ENCODE measurements at places on chromosomes 5 and 9. TPM values are rescaled to one million over a fixed set of nuclear protein-coding genes. Genes with fewer than 3 reads are reported as not detected.

GRCh38 chr9:111659691-111660090, 1.7 kb upstream of the GNG10 start:
- no peak for DNase-seq

GRCh38 chr5:158133369-158133768, 274.4 kb upstream of the CLINT1 start:
- DNase-seq = no peak

GRCh38 chr5:395156-395920, 47.6 kb upstream of the EXOC3 start:
- no peak for DNase-seq

- DNase-seq = no peak
These were observed 26.4 kb downstream of the FGF18 start for GRCh38 chr5:171445644-171446516.

GRCh38 chr5:60538955-60539866, 160.8 kb downstream of the DEPDC1B start:
- no peak for DNase-seq

DNA sequence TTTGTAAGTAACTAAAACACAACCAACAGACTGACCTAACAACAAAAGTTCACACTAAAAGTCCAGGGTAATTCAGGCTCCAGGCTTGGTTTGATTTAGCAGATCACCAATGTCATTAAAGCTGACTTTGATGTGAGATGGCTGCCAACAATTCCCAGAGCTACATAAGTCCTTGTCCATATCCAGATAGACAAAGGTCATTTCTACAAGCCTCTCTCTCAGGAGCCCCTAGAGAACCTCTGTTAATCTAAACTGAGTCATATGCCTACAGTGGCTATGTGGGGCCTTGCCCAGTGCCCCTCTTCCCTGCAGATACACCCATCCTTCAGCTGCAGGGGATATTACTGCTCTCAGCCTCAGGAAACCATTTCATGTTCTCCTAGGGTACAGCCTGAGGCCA, 18.2 kb upstream of the ANP32B start:
- no peak for DNase-seq

GRCh38 chr5:180209137-180209581, at the start of gene RASGEF1C:
RASGEF1C (minus strand) TSS chr5:180209211; CDS start chr5:180138052, 71,159 bp downstream.
- peak; percentile 84 for DNase-seq

- no peak for DNase-seq
These were observed 930.3 kb upstream of the C9orf72 start for GRCh38 chr9:28503573-28503972.

DNA sequence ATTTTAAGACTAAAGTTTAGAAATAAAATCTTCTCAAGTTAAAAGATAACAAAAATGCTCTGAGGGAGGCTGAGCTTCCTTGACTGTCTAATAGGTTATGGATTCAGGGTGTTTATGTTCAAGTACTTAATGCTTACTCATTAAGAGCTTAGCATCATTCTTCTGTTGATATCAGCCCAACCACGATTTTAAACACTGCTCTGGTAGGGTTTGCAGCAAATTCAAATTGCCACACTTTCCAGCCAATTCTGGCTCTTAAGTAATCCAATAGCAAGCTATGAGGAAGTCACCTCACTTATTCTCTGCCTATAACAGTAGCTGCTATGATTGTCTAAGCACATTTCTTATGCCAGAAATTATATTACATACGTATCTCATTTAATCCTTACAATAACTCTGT, 191.0 kb upstream of the KIF2A start:
- DNase-seq = no peak

DNA sequence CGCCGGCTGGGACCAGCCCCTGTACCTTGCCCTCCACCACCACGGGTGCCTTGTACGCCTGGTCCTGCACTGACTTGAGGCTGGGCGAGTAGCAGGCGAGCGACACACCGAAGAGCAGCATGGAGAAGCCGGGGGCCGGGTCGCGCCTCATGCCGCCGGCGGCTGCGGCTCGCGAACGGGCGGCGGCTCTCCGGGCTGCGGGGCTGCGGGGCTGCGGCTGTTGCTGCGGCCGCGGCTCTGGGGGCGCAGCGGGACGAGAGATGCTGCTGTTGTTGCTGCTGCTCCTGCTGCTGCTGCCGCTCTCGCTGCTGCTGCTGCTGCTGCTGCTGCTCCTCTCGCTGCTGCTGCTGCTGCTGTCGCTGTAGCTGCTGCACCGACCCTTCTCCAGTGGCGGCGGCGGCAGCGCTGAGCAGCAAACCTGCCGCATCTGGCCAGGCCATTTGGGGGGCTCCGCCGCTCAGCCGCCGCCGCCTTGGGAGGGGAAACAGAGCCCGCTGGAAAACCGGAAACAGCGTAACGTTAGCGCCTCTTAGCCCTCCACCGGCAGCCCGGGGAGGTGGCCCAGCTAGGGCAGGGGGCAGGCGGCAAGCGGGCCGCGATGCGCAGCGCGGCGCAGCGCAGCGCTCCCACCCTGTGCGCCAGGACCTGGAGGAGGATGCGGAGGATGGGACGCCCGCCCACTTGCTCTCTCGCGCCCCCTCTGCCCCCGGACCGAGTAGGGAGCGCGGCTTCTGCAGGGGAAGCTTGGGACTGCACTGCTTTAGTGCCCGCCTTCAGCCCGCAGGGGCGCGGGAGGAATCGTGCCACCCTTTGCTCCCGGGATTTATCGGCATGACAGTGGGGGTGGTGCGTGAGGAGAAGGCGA, at the start of gene NRG2:
NRG2 (minus strand) TSS at position 657 of the 865 bp plus-strand sequence.
- peak; percentile 69 for DNase-seq

DNA sequence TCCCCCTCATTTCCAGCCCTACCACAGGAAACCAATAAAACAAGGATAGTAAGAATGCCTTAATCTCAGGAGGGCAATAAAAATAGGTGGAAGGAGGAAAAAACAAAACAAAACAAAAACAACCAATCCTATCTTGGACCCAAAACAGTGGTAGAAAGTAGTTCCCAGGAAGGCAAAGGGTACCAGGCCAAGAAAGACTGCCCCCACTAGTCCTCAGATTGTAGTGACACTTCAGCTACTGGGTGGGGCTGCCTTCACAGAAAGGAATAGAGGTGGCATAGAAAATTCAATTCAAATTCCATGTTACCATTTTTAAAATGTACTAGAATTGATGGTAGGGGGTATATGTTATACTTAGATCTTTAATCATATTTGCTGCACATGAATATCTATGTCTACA, 59.3 kb downstream of the DPYSL3 start:
- no peak for DNase-seq

- DNase-seq = no peak
These were observed 189.6 kb downstream of the HSPA4 start for GRCh38 chr5:133241179-133242092.

- no peak for DNase-seq
These were observed 50.8 kb downstream of the WWC1 start for GRCh38 chr5:168342151-168342825.

RNF14 gene
- 33.9 TPM for total RNA-seq

ORM2 gene
- total RNA-seq = not detected

DNA sequence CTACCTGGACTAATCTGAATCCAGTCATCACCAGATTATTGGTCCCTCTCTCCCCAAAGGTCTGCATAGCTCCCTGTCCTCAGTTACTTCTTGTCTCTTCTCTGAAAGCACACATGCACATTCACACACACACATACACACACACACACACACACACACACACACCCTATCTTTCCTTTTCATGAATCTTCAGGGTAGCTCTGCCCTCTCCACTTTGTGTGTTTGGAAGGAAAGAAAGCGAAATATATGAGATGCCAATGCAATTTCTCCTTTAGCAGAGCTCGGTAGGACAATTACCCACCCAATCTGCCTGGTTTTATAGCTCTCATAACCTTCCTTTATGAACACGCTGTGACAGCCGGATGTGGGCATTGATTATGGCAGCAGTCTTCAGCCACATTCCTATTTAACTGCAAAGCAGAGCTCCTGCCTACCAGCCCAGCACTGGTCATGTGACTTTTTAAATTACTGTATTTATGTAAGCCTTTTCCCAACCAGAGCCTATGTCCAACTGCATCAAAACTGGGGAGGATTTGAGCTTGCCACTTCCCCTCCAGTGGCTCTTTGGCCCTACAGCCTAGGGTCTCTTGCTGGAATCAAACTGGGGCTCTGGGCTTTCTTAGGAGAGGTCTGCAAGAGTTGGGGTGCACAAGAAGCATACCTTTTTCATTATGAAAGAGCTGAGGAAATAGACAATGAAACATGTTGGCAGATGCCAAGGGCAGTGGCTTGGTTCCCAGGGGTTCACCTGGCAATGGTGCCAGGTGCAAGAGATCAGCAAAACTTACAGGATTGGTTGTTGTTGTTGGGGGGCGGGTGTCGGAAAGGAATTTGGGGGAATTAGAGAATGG, 20.8 kb upstream of the MATR3 start:
- DNase-seq = peak; percentile 37

DNA sequence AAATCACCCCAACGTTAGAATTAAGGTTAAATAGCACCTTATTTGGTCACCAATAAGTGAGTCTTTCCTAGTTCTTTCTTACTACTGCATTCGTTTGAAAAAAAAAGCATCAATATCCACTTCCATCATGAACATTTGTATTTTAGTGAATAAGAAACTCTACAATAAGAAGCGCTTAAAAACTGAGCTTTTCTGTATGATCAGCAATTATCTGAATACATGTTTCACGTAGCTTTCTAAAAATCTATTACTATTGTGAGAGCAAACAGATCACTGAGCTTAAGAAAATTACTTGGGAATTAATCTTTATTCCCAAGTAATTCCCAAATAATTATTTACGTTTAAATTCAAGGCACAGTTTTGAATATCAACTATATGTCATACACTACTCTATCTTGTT, 32.5 kb downstream of the ZDHHC21 start:
- DNase-seq = no peak

- no peak for DNase-seq
These were observed 101.2 kb downstream of the MSX2 start for GRCh38 chr5:174825587-174825986.

COL5A1 gene
- 0.86 TPM for total RNA-seq

- no peak for DNase-seq
These were observed 183.9 kb upstream of the PPP1R26 start for GRCh38 chr9:135295551-135296300.

MOB3B gene
- 3.6 TPM for total RNA-seq

DNA sequence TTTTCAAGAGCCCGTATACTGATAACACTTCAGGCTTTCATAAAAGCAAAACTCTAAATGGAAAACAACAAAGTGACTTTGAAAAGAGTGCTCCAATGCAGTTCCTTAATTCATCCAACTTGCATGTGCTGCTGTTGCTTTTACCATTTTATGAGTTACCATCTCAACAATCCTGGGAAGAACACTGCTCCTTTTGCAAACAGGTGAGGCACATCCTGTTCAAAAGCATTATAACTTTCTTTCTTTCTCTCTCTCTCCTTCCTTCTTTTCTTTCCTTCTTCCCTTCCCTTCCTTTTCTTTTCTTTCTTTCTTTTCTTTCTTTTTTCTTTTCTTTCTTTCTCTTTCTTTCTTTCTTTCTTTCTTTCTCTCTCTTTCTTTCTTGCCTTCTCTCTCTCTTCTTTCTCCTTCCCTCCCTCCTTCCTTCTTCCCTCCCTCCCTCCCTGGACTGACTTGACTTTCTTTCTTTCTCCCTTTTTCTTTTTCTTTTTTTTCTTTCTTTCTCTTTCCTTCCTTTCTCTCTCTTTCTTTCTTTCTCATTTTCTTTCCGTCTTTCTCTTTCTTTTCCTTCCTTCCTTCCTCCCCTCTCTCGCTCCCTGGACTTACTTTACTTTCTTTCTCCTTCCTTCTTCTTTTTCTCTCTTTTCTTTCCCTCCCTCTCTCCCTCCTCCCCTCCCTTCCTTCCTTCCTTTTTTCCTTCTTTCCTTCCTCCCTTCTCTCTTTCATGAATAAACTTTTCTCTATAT, 11.2 kb upstream of the PARP8 start:
- DNase-seq = no peak

FIBCD1 gene
- not detected for total RNA-seq
